ENCODE measurements at places on chromosomes 1 and 21.

DNA sequence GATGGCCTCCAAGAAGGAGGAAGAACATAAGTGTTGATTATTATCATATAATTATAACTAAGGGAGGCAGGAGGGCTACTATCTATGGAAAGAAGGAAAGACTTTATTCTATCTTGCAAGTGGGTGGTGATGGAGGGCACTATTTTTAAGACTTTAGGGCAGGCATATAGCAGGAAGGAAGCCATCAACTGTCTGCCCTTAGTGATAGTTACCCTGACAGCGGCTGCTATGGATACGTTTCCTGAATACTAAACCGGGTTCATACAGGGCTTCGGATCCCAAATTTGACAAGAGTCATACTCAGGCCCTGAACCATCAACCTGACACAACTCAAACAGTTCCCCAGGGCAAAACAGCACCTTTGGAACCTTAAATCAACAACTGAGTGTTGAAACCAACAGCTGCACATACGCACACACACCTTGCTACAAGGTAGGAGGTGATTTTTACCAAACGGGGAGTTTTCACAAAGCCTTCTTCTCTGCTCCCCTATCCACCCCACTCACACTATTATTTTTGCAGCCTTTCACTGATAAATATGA lies 397.2 kb downstream of the OMA1 start:
- no peak for DNase-seq

GRCh38 chr21:33578959-33579542 lies 9.4 kb downstream of the DONSON start:
- no peak for DNase-seq

DNA sequence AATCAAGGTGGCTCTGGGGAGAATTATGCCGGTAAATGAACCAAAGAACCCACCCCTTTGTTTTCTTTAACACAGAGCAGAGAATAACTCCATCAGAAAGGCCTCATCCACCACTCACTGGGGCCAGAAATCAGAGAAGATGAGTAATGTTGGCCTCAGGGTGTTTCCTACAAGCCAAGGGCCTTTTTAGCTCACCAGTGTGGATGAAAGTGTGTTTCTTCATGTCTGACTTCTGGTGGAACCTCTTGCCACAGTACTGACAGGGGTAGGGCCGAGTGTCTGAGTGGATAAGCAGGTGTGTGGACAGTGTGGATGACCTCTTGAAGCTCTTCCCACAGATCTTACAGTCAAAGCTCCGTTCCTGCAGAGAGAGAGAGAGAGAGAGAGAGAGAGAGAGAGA lies 8.3 kb downstream of the GFI1 start:
- DNase-seq = no peak

DNA sequence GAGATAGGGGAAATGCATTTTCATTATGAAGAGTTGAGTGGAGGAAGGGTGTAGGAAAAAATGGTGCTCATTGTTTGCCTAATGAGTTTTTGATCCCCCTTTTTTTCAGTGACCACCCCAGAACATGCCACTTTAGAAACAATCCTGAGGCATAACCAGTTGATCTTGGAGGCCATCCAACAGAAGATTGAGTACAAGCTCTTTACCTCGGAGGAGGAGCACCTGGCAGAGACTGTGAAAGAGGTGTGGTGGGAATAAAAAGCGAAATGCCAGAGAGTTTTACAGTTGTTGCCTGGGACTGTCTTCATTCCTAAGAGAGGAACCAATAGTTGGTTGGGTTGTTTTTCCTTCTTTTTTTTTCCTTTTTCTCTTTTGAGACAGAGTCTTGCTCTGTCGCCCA lies 54.3 kb upstream of the EPHA8 start:
- no peak for DNase-seq

DNA sequence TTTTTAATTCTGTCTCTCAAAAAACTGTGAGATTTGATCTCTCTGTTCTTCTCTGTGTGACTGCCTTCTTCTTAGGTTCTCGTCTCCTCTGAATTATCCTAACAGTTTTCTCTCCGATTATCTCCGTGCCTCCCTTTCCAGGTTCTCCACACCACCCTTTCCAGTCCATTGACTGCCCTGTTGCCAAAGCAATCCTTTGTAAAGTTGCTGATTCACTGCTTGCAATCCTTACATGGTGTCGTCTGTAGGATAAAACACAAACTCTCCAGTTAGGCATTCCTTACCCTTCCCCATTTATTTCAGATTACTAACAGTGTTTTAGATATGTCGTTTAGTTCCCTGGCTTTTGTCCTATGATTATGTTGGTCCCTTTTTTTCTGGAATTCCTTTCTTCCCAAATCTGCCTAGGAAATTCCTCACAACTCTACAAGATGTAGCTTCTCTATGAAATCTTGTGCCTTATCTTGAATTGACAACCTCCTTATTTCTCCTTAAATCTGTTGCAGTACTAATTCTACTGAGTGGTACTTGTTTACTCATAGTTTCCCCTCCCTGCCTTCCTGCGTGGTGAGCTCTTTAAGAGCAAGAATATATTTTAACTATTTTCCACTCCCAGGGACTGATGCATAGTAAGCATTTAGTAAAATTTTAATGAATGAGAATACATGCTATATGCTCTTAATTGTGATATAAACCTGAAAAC lies 22.3 kb downstream of the RCOR3 start:
- DNase-seq = no peak

DNA sequence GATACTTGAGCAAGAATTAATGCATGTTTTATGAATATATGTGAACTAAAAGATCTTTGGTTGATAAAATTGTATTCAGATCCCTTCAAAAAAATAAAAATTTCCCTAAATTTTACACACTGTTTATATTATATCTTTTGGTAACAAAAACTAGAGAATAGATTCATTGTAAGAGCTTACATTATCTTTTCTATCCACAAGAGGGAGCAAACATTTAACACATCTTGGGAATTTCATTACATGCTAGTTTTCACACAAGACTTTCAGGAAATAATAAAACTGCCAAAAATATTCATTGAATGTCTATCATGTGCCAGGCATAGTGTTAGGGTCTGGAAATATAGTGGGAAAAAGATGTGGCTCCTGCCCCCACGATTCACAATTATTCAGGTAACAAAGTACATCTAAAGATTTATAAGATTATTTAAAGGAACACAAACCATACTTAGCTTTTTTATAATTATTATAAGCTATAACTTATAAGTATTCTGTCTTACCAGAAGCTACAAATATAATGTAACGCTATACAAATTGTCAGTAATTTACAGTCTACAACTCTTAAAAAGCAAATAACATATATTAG lies 30.6 kb downstream of the FAF1 start:
- DNase-seq = peak; percentile 22

- no peak for DNase-seq
These were observed 111.2 kb upstream of the PROX1 start for GRCh38 chr1:213876531-213876930.

GRCh38 chr21:19420565-19420964 lies 1017.0 kb upstream of the TMPRSS15 start:
- no peak for DNase-seq

DNA sequence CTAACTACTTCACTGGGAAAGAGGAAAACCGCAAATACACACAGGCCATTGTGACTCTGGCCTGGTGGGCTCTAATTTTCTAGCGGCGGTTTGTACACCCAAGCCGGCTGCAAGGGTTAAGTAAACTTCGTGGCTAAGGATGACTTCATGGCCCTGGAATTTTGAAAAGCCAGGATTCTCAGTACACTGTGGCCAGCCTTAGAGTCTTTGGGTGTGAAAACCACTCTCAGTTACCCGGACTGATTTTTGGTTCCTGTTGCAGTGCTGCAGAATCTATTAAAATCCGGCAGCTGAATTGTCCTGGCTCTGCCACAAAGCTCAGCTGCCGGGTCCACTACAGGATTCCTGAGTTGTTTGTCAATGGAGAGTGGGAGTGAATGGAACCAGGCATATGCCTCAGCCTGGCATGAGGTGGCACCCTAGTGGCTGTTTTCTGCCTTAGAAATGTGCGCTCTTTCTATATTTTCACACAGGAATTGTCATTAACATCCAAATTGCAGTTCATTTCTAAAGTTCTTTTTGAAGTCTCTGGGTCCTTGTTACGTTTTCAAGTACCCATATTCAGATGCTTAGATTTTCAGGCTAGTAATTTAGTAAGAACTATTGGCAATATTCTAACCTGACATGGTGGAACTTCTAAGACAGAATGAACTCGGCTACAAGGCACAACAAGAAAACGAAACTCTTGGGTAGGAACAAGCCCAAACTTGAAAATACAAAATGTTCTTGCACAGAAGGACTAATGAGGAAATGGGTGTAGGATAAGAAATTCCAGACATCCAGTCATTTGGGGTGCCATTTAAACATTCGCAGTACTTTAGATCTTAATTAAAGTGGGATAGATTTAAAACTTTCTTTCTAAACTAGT lies 255.9 kb downstream of the NFIA start:
- DNase-seq = no peak

- DNase-seq = no peak
These were observed 9.7 kb upstream of the LAD1 start for GRCh38 chr1:201408834-201409200.

GRCh38 chr1:17527036-17527914 lies 12.2 kb upstream of the ARHGEF10L start:
- no peak for DNase-seq

GRCh38 chr1:164858096-164858632 lies 299.2 kb downstream of the PBX1 start:
- no peak for DNase-seq

DNA sequence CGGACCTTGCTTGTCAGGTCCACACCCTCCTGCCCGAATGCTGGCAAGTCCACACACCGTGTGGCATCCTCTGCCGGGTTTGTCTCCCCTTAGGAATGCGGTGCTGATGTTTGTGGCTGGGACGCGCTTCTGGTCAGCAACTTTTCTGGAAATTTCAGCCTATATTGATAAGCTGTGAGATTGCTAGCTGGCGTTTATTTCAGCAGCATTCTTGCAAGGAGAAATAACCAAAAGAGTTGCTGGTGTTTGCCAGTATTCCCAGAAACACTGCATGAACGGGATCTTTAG lies 601 bp downstream of the CEPT1 start:
- DNase-seq = no peak

- DNase-seq = no peak
These were observed 152.9 kb upstream of the ETV3 start for GRCh38 chr1:157291083-157291482.

- no peak for DNase-seq
These were observed 66.3 kb downstream of the RRAGC start for GRCh38 chr1:38793299-38793698.

DNA sequence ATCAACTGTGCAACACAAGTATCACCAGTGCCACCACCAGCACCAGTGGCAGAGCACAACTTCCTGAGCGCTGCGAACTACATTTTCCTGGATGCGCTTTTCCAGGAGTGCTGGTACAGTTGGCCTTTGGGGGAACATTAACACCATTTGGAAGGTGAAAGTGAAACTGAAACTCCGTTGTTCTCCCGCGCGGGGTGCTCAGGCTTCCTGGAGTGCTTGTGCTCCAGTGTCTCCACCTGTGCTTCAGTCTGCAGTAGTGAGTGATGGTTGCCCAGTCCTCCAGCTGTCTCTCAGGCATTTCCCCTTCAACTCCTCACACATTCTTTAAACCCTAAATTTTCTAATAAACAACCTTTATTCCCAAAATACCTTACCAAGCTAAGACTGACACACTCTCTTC lies 187.8 kb downstream of the LRRIQ3 start:
- DNase-seq = peak; percentile 10

DNA sequence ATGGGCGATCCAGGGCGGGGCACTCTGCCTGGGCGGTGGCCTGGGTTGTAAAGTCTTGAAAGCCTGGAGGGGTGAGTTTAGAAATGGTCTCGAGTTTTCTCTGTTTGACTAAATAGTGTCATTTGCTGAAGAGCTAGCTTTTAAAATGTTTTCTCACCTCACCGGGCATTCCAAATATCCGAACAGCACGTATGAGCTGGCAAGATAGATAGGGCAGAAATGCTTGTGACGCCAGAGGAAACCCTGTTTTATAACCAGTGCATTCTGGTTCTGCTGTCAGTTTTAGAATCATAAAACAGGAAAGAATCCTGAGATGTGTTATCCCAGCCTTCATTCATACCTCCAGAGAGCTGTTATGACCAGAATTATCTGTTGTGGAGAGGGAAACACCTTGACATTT lies 725 bp downstream of the RTCA start:
- no peak for DNase-seq

GRCh38 chr1:180195401-180195800 lies 34.7 kb upstream of the LHX4 start:
- DNase-seq = no peak

DNA sequence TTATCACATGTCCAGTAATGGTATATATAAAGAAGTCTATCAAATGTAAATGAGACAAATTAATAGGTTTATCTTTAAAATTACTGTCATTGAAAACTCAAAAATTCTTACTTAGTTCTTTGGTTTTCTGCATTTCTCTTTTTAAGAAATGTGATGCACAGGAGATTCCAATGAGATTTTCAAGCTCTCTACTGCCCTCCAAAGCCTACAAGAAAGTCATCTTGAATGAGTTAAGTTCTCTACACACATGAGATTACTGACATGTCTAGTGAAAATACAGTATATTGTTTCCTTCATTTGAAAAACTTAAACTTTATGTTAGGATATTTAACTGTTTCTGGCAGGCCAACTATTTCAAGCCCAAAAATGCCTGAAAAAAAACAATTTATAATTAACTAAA lies 68.8 kb downstream of the ITGB3BP start:
- no peak for DNase-seq

GRCh38 chr1:19812875-19813642 lies 2.0 kb downstream of the RNF186 start:
- no peak for DNase-seq

GRCh38 chr1:168897249-168897648 lies 168.2 kb upstream of the DPT start:
- DNase-seq = no peak

DNA sequence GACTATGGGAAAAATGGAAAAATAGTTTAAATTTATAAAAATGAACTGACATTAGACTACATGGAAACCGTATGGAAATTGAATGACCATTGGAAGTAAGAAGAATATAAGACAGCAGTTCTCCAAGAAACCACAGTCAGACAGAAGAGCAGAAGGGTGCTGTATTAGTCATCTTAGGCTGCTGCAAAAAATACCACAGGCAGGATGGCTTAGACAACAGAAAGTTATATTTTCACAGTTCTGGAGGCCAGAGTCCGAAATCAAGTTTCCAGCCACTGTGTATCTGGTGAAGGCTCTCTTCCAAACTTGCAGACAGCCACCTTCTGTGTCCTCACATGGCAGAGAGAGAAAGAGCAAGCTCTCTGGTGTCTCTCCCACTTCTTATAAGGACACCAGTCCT lies 175.2 kb downstream of the DSCAM start:
- no peak for DNase-seq

DNA sequence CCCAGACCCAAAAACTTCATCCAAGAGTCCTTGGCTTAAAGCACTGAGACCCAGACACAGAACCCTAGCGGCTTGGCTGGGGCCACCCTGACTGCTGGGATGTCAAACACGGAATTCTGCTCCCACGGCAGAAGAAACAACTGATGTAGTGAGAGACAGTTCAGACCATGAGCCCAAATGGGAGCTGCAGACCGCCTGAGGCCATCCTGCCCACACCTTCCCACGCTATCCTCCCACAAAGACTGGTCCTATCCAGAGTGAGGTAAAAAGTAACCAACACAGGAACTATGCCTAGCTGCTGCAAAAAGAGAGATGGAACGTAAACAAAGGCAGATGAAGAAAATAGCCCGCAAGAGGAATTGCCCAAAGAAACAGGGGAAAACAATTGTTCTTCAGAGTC lies 203.3 kb downstream of the PTPRU start:
- no peak for DNase-seq

Data from CD4-positive, alpha-beta T cell treated with Interleukin-2 at 100 ng/mL for 4 hours (primary cell).